Activated CD8-positive, alpha-beta memory T cell treated with anti-CD3 and anti-CD28 coated beads, Interleukin-2, amount 10 ng/mL, durations not matched to agents 7 days and 5 days (primary cell): ENCODE measurements at places on chromosomes 11 and 22.

DNA sequence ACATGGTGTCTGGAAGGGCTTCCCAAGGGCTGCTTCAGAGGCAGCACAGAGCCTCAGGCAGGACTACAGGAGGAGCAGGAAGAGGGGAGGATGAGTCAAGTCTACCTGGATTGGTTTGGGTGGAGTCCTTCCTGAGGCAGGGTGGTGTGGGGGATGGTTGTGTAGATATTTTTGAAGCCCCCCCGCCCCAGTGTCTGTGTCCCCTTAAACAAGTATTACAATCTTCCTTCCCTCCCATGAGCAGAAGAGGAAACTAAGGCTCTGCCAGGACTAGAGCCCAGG is 34.7 kb upstream of the FCHSD2 start:
- DNase-seq = no peak

DNA sequence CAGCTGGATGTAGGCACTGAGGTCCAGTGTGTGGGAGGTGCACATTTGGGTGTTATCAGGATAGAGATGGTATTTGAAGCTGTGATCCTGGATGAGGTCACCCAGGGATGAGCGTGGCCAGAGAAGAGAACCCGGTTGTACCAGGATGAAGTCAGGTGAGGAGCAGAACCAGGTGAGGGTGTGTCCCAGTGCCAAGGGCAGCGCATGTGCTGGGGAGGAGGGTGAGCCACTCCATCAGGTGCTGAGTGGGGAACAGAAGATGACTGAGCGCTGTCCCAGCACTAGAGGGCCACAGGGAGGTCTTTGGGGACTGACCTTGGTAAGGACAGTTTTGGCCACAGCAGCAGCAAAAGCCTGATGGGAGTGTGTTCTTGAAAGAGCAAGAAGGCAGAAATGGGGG is 2.7 kb downstream of the ARL2 start:
- DNase-seq = no peak

- DNase-seq = no peak
Measured at GRCh38 chr11:121281698-121282097, 10.9 kb upstream of the SC5D start.

DNA sequence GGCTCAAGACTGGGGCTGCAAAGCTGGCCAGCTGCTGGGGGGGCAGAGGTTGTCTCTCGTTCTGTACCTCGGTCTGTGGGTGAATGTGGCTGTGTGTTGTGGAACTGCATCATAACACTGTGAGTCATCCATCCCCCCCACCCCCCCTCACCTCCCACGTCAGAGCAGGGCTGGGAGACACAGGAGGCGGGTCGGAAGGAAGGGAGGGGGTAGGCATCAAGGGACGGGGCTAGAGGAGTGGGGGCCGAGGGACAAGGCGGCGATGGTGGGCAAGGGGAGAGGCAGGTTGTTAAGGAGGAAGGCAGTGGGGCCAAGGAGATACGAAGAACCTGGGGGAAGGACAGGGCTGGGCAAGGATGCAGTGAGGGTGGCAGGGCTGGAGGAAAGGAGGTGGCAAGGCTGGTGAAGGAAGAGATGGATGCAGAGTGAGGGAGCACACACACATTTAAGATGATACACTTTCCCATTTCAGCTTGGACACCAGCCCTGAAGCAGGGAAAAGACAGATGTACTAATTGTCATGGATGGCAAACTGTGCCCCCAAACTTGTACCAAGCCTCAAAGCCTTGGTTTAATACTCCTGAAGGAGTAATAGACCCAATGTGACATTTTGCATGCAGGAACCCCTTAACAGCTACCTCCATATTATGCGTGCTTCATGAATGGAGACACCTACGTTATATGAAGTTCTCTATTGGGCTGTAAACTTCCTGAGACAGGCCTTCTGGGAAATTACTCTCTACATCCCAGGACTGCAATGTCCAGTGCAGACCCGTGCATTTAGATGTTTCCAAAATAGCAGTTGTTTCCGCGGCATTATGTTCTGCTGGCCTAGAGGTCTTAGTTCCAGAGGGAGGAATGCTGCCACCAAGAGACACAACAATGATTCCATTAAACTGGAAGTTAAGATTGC is at the start of gene YPEL4:
YPEL4 (minus strand) TSS at position 87 of the 913 bp plus-strand sequence. CDS start 2,805 bp downstream, outside the sequence.
- DNase-seq = peak; percentile 80

DNA sequence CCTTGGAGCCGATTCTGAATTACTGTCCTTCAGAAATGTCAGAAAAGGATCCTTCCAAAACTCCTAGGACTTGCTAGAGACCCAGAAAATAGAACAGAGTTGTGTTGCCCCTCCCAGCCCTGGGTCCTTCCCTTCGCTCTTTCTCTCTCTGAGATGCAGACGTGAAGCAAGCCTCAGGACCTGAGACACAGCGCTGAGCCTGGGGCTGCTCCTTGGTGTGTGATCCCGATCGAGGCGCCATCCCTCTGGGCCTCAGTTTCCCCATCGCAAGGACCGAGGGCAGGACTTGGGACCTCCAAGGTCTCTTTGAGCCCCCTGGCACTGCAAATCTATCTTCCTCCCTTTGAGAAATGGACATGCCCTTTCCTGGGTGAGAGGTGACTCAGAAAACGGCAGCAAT is 533.5 kb downstream of the TBC1D22A start:
- peak; percentile 30 for DNase-seq

DNA sequence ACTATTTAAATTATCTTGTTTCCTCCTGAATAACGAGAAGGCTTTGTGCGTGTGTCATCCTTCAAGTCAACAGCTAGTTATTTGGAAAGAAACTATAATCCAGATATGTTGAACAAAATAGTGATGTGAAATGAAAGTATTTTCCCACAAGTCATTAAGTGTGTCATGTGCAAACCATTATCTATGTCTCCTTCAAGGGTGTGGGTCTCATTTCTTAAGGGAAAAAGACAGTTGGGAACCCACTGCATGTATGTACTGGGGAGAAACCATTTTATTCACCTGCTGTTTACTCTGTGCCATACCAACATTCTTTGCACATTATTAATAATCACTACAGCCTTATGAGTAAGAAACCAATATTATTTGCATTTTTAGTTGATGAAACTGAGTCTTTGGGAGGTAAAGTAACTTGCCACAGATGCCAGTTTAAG is 145.3 kb upstream of the CTSC start:
- no peak for DNase-seq

DNA sequence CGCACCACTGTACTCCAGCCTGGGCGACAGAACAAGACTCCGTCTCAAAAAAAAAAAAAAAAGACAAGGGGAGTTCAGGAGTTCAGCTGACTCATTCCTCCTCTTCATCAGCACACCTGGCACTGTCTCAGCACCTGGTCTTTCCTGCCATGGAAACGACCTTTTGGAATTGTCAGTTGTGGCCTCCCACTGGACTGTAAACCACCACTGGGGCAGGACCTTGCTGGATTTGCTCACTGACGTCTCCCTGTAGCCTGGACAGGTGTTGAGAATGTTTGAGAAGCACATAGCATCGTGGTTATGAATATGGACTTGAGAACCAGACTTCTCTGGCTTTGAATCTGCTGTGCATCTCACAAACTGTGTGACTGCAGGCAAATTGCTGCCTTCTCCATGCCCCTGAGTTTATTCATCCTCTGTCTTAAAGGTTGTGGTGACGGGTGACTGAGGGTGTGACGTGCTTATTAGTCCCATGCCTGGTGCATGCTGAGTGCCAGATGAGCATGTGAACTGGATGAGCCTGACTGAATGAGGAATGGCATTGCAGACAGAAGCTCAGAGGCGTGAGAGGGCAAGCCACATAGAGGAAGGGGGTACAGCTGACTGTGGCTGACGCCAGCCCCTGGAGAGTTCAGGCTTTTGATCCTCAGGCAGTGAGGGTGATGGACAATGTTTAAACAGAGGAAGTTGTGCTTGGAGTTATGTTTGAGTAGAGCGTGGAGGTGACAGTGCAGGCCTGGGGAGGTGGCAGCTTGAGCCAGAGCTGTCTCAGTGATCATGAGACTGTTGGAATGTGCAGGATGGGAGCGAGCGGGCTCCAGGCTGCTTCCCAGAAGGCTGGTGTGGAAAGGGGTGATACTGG is 12.7 kb downstream of the TOM1 start:
- DNase-seq = no peak

DNA sequence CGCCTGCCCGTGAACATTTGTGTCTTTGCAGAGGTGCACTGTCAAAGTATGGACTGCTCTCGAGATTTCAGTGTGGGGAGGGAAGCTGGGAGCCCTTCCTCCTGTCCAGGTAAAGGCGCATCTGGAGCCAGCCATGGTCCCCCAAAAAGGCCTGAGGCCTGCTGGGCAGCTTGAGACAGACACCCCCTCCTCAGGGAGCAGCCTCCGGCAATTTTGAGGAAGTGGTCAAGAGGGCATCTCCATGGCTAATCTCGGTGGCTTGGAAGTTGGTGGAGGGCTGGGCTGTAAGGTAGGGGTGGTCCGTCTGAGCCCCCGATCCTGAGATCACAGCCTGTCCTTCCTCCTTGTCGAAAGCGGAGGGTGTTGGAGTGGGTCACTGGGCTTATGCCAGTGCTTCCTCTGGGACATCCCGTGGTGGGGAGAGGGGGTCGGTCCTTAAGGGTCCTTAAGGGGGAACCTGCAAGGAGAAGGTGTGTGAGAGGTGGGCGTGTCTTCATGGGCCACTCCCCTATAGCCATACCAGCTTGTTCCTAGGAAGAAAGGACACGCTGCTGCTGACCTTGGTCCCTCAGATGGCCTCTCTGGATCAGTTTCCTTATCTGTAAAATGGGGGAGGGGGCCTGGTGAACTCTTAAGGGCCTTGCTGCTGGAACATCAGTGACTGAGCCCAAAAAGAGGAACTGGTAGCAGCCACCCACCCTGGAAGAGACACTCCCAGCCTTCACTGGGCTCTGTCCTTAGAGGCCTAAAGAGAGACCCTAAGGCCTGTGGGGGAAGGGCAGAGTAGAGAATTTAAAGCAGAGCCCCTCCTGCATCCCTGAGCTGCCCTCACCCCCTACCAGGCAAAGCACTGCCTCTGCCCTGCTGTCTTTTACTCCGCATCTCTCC is 2.6 kb downstream of the KCNC1 start:
- no peak for DNase-seq

DNA sequence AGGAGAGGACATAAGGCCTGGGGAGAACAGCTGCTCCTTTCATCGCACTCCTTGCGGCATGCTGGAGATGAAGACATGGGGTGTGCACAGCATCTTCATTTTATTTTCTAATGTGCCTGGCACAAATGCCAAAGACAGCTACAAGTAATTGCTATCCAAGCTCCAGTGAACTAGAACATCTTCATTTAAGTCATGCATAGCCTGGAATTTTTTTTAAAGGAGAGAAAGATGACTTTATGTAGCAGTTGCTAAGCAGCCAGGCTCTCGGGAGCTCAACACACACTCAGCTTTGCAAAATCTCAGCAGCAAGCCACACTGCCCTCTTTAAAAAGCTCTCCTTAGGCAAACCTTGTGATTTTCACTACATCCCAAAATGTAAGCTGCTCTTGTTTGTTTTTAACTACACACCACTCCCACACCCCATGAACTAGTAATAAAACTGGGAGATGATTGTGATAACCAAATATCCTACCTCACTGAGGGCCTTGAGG is 164.5 kb upstream of the POU2AF2 start:
- DNase-seq = no peak

- no peak for DNase-seq
Measured at GRCh38 chr11:33564856-33565453, 135.7 kb downstream of the C11orf91 start.

GRCh38 chr11:17861036-17861755 is 126.6 kb downstream of the KCNC1 start:
- no peak for DNase-seq

- no peak for DNase-seq
Measured at GRCh38 chr11:44972746-44973435, 22.2 kb upstream of the TP53I11 start.

GRCh38 chr11:73384872-73385689 is 8.9 kb downstream of the RELT start:
- peak; percentile 68 for DNase-seq

GRCh38 chr11:61957021-61957770 is 7.0 kb downstream of the BEST1 start:
- peak; percentile 25 for DNase-seq

DNA sequence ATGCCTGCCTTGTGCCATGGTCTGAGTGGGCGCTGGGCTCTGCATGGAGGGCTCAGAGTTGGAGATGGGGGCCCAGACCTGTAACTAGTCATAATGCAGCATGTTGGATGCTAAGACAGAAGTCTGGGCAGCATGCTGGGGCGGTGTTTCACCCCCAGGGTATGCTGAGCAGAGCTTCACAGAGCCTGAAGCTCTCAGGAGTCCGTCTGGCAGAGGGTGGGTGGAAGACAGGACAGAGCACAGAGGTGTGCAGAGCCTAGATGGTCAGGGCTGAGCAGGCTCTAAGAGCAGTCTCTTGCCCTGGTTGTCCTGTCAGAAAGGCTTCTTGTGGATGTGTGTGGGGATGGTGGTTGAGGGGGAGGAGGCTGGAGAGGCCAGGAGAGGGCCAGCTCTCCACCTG is 7.2 kb downstream of the TAF6L start:
- no peak for DNase-seq

GRCh38 chr11:22521226-22521625 is 104.4 kb downstream of the FANCF start:
- no peak for DNase-seq

GRCh38 chr11:8775734-8776133 is 93.1 kb downstream of the RPL27A start:
- DNase-seq = no peak

DNA sequence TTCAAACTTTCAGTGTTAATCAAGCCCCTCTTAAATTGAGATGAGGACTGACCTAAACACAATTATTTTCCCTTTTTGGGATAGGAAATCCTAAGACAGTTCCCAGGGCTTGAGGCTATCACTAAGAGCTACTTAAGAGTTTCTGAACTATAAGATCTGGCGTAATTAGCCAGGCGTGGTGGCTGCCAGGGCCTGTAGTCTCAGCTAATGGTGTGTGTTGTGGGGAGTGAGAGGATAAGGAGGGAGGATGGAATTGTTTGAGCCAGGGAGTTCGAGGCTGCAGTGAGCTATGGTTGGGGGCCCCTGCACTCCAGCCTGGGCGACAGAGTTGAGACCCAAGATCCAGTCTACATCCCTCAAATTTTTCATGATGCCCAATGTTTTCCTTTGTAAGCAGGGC is 23.5 kb upstream of the EXPH5 start:
- no peak for DNase-seq

- no peak for DNase-seq
Measured at GRCh38 chr11:112310419-112310818, 49.8 kb upstream of the PLET1 start.

- no peak for DNase-seq
Measured at GRCh38 chr11:46239801-46240061, 37.7 kb upstream of the CREB3L1 start.
